Endothelial cell (in vitro differentiated cells): ENCODE measurements at places on chromosomes 4 and X.

GRCh38 chr4:151665022-151665784, 95.6 kb downstream of the GATB start:
- no peak for DNase-seq

DNA sequence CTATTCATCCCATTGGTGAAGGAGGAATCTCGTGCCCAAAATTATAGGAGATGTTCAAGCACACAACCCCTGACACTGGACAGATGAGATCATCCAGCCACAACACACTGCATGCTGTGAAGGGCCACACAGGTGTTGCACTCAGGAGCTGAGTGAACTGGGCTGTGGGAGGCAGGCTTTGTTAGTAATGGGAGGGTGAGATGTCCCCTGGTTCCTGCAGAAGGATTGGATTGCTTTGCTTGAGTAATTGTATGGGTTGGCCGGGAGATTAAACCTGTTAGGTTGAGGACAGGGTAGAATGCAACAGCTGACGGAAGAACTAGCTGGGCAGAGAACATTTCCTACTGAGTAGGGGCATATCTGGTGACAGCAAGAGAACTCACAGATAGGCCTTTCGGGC, 152.2 kb downstream of the TACR3 start:
- no peak for DNase-seq

DNA sequence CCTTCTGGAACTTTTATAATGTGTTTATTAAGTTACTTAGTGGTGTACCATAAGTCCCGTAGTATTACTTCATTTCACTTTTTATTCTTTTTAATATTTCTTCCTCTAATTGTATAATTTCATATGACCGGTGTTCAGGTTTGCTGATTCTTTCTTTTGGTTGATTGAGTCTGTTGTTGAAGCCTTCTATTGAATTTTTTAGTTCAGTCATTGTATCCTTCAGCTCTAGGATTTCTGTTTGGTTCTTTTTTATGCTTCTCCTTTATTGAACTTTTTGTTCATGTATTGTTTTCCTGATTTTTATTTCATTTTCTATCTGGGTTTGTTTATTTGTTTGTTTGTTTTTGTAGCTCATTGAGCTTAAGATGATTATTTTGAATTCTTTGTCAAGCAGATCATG, 8.8 kb downstream of the CEP44 start:
- no peak for DNase-seq

- DNase-seq, result no peak
Measured at GRCh38 chr4:142036795-142037583, 400.6 kb downstream of the IL15 start.

- DNase-seq, result peak; percentile 33
Measured at GRCh38 chr4:173317004-173317403, 17.2 kb downstream of the HMGB2 start.

DNA sequence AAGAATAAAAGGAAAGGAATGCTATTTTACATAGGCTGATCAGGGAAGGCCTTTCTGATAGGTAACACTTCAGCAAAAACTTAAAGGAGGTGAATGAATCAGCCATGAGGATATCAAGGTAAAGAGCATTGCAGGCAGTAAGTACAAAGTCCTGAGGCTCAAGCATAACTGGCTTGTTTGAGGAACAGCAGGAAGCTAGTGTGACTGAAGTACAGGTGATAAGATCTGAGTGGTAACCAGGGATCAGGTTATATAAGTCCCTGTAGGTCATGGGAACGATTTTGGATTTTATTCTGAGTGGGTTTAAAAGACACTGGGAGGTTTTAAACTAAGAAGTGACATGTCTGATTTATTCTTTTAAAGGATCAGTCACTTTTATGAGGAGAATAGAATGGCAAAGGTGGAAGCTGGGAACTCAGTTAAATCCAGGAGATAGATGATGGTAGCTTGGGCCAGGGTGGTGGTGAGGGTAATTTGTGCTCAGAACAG, 47.1 kb upstream of the THOC2 start:
- DNase-seq, result no peak

GRCh38 chrX:22575161-22575845, 302.6 kb downstream of the CBLL2 start:
- no peak for DNase-seq

- no peak for DNase-seq
Measured at GRCh38 chrX:47687263-47687662, 28.3 kb upstream of the UXT start.

- no peak for DNase-seq
Measured at GRCh38 chrX:120238933-120239332, 11.7 kb upstream of the ZBTB33 start.

GRCh38 chr4:162497564-162498167, 333.9 kb upstream of the FSTL5 start:
- peak; percentile 7 for DNase-seq

DNA sequence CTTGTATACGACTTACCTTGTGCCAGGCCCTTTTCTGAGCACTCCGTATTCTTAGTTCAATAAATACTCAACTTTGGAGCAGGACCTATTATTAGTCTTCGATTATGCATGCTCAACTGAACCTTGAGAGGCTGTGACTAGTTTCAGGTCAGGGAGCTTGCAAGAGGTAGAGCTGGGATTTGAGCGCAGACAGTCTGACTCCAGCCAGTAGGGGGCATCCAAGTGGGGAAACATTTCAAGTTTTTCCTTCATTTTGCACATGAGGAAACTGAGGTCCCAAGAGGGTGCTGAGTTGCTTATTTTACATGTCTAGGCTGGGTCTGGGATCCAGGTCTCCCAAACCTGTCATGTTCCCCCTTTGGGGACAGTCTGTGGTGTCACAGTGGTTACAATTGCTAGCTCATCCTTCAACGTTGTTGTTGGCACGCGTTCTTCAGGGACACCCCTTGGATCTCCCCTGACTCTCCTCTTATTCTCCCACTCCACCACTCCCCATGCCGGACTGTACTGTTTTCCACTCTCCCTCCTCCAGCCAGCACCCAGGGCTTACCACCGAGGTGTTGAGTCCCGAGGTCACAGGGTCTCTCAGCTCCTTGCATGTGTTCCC, 6.7 kb upstream of the PRICKLE3 start:
- no peak for DNase-seq
